ENCODE measurements at places on chromosomes 7 and 10.

DNA sequence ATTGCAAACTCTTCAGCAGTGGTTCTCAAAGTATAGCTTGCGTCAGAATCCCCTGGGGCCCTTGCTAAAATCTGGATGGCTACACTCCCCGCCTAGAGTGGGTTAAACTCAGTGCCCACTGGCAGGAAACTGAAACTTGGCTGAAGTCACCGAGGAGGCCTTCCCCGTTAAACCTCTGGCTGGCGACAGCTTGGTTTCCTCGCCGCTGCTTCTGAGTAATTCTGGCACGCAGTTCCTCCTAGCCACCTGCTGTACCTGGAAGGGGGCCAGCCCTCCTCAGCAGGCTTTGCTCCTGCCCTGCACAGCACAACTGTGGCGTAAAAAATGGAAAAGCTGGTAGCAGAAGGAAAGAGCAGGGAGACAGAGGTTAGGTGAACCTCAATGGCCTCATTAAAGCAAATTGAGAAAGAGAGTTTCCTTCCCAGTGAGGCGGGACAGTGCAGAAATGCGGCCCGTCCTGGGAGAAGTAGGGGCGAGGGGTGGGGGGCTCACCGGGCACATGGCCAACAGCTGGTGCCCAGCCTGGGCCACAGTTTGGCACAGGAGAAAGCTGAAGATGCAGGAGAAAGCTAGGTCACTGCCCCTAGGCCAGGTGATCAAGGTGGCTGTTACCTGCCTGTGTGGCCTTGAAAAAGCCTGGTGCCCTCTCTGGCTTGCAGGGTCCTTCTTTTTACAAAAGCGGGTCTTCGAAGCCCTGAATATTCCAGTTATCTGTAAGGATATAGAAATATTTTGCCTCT is 46.6 kb downstream of the ALOX5 start:
- peak; percentile 40 for DNase-seq

DNA sequence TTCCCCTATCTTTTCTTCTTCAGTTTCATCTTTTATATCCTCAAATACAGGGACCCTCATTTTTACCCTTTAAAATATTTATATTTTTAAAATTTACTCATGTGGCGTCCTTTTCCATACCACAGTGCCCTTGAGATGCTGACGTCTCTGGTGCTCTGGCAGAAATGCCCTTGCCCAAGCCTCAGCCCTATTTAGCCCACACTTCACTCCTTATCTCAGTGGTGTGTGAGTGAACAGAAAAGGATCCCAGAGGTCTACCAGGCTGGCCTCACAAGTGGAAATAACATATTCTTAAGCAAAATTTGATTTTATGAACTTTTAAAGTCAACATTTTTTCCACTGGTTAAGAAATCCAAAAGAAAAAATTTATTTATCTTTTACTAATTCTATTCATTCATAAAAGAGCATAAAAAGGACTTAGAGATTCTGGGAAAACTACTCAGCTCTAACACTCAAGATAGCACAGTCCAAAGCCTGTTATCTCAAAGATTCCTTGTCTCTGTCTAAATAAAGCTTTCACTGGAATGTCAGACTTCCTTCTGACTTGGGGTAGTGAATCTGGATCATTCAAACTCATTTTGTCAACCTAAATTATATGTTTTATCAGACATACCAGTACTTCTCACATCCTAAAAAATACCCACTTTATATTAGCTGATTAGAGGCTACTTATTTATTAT is at the start of gene NEBL:
Gene NEBL, minus strand, starts transcription at position 166 of the 680 bp plus-strand sequence. Its CDS starts 106 bp downstream, at position 60.
- no peak for DNase-seq

DNA sequence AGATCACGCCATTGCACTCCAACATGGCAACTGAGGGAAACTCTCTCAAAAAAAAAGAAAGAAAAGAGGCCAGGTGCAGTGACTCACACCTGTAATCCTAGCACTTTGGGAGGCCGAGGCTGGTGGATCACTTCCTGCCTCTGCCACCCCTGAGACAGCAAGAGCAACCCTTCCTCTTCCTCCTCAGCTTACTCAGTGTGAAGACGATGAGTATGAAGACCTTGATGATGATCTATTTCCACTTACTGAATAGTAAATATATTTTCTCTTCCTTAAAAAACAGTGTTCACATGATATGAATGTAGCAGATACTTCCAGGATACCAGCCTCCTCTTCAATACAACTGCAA is 2.1 kb upstream of the ZKSCAN1 start:
- peak; percentile 14 for DNase-seq

DNA sequence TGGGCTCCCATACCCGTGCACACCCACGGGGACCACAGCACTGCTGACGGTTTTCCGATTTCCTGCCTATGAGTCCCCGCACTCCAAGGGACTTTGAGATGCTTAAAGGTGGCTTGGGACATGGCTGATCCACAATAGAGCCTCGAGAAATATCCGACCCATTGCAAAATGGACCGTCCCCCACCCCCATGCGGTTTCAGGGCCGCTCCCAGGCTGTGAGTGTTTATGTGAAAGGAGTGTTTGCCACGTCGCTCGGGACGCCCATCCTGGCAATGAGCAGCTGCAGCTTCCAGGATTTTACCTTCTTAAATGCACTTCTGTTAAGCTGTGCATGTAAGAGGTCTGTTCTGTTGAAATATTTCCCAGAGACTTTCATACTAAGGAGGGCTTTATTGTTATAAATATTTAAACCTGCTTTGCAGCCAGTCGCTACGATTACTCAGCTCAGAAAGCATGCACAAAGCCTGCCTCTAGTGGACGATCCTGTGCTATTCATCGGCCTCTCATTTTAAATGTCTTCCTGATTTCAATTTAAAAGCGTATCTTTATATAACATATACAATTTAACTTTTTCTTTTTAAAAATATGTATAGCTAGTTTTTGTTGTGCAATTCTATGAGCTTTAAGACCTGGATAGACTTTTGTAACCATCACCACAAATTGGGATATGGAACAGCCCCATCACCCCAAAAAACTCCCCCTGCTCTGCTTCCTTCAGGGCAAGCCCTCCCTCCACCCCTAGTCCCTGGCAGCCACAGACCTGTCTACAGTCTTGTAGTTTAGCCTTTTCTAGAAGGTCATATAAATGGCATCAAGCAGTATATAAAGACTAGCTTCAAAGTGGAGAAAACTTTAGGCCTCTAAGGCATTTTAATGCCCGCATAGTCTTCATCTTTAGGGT is 418.3 kb downstream of the PAXIP1 start:
- no peak for DNase-seq

- DNase-seq, result no peak
These were observed 83.4 kb upstream of the FAM3C start for GRCh38 chr7:121479466-121479865.

GRCh38 chr10:68111584-68111983 is 2.3 kb downstream of the MYPN start:
- no peak for DNase-seq

GRCh38 chr10:87545783-87546182 is 41.1 kb downstream of the MINPP1 start:
- DNase-seq, result no peak

- peak; percentile 26 for DNase-seq
These were observed 46.9 kb downstream of the AHCYL2 start for GRCh38 chr7:129271500-129272355.

DNA sequence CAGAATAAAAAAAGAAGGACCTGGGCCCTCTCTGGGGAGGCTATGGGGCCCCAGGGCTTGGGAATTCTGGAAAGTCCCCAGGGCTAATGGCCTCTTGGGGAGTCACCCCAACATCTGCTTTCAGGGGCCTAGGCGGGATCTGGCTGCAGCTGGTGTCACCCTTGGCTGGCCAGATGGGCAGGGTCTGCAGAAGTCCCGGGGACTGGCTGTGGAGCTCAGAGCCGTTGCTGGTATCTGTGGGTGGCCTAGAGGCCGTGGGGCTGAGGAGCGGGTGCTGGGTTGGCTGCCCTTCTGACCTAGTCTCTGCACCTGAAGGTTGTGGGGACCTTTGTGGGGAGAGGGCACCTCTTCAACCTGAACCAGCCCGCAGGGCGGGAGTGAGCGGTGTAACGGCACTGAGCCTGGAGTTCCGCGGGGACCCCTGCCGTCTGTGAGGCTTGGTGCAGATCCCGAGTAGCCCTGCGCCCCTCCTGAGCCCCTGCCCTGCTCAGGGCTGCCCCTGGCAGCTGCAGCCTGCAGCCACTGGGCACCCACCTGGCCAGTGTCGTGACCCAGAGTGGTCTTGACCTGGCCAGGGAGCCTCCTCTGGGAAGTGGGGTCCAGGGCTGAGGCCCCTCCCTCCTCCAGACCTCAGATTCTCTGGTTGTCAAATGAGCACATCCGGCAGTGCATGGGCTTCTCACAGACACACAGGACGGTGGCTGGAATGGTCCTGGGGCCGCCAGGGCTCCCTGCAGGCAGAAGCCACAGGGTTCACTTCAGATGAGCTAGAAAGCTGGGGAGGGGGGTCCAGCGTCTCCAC is 51.5 kb downstream of the UNCX start:
- DNase-seq, result no peak

DNA sequence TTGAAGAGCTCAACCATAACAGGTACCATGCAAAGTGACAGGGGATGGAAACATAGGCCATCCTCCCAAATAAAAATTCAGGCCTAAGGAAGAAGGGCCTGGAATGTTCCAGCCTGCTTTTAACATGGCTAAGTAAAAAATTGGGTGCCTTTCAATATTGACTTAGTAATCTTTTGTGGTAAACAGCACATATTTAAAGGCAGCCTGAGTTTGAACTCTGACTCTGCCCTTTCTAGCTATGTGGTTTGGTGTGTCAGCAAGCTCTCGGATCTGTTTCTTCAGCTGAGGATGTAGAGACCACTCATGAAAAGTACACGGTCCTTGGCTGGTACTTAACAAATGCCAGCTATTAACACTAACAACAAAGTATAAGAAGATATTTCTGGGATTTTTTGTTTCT is 191.8 kb upstream of the CDCA7L start:
- no peak for DNase-seq

GRCh38 chr7:93927585-93927984 is 6.0 kb downstream of the GNG11 start:
- DNase-seq, result no peak

GRCh38 chr7:33773053-33773452 is 132.3 kb upstream of the BMPER start:
- no peak for DNase-seq

GRCh38 chr10:37937864-37938263 is 38.6 kb downstream of the ZNF25 start:
- DNase-seq, result no peak

- DNase-seq, result no peak
These were observed 24.6 kb downstream of the PEX1 start for GRCh38 chr7:92503767-92504166.

- no peak for DNase-seq
These were observed 35.6 kb upstream of the ATP6V0A4 start for GRCh38 chr7:138833596-138833995.

DNA sequence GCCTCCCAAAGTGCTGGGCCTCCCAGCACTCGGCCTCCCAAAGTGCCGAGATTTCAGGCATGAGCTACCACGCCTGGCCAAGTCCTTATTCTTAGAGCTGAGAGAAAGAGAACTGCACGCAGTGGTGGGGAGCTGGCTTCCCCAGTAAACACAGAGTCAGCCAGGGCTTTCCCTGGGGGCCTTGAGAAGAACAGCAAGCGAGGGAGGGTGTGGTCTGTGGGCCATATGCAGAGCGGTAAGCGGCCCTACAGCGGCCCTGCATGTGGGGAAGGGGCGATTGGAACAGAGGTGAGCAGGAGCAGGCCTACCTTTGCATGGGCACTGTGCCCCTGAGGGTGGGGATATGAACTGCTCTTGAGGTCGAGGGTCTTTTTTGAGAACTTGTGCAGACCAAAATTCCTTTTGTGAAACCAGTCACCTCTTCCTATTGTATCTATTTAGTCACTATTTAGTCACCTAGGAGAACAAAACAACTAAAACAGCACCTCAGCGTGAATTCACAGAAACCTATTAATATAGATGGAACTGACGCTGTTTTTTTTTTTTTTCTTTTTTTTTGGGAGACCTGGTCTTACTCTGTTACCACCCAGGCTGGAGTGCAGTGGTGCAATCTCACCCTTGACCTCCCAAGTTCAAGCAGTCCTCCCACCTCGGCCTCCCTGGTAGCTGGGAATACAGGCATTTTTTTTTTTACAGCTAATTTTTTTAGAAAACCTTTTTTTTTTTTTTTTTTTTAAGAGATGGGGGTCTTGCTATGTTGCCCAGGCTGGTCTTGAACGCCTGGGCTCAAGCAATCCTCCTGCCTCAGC is 36.9 kb upstream of the SH2D4B start:
- no peak for DNase-seq

DNA sequence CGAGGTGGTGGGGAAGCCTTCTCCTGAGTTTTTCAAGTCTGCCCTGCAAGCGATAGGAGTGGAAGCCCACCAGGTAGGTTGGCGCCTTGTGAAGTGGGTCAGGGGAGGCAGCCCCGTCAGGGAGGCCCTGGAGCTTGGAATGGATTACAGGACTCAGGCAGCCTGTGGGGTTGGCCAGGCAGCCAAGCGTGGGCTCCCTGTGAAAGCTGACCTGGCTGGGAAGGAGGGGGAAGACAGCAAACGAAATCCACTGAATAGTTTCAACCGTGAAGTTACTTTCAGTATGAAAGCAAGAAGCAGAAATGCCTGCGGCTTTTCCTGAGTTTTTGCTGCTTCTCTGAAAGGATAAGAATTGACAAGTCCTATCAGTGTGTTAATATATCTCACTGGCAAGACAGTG is 36.4 kb downstream of the LHPP start:
- DNase-seq, result no peak

DNA sequence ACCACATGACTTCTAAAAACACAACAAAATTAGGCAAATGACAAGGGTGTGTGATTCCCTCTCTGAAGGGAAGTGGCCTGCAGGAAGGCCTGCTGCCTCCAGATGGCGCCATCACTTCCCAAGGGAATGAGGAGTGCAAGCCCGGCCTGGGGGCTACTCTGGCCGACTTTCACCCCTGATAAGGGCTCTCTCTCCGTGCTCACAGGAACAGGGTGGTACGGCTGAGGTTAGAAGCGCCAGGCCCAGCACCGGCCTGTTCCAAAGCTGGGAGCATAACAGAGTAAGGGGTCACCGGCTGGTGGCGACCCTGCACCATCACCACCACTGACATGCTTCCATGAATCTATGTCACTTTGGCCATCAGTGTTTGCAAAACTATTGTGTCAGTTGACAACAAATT is 13.1 kb downstream of the RBP3 start:
- no peak for DNase-seq

DNA sequence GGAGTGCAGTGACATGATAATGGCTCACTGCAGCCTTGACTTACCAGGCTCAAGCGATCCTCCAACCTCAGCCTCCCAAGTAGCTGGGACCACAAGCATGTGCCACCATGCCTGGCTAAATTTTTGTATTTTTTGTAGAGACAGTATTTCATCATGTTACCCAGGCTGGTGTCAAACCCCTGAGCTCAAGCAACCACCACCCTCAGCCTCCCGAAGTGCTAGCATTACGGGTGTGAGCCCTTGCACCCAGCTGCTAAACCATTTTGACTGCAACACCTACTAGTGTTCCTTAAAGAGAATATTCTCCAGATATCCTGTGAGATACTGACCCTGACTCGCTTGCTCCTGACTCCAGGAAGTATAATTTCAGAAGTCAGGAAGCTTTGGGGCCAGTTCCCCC is 85.8 kb downstream of the PLXNA4 start:
- no peak for DNase-seq
